ENCODE measurements at places on chromosomes 3 and 15.

- DNase-seq = no peak
These were observed 85.5 kb upstream of the ETV5 start for GRCh38 chr3:186194451-186194811.

- no peak for DNase-seq
These were observed 137.4 kb upstream of the SLC7A14 start for GRCh38 chr3:170723241-170723640.

GRCh38 chr3:66239513-66240123 lies 18.8 kb downstream of the SLC25A26 start:
- no peak for DNase-seq

DNA sequence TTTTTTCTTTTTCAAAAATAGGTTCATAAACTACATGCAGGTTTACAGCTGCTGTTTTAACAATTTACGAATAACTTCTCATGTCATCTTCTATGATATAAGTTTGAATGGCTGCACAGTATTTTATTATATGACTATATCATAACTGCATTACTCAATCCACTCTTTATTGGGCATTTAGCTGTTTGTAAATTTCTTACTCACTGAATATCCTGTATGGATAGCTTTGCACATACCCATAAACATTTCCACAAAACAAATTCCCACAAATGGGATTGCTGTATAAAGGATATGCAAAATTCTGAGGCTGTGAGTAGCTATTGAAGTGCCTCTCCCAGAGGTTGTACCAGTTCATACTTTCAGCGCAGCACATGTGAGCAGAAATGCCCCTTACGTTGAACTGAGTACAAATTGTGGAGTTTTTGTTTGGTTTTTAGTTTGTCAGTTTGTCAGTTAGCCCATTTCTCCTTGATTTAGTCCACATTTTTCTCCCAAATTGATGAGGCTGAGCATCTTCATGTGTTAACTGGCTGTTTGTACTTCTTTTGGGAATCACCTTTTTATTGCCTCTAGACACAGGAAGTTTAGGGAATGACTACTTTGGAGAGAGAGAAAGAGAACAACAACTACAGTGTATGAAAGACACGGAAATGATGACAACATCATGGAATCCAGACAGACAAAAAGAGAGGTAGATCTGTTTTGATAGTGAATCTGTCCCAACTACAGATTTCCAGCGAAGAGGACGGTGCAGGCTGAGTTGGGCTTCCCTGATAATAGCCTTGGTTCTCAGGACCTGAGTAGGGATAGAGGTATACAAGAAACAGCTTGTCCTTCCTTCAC lies 24.8 kb downstream of the TTC23 start:
- DNase-seq = no peak

Measured in RWPE2 (cell line).